ENCODE measurements at places on chromosomes 6 and 20.

- DNase-seq, result peak; percentile 39
Measured at GRCh38 chr20:5448449-5449118, 131.8 kb upstream of the PROKR2 start.

DNA sequence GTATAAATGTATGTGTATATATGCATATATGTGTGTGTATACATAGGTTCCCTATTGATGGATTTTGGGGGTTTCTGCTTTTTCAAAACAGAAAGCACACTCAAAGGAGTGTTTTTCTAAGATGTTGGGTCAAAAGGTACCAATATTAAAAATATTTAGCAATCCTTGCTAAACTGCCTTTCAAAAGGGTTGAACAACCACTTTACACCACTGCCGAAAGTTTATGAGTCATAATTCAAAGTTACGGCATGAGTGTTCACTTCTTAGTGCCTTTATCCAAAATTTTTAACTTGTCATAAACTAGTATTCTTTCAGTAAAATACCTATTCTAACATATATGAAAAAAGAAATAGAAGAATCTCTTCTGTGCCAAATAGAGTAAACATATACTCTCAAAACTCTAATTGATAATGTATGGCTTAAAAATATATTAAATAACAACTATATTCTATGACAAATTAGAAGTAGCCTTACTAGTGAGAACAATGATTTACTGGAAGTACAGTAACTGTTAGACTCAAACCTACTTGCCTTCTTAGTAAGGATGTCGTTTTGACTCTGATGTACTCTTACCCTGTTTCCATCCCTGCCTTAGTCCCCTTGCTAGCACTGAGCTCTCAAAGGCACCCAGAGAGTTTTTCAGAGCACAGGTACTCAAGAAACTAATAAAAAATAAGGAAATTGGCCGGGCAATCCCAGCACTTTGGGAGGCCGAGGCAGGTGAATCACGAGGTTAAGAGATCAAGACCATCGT is 136.1 kb downstream of the INSM1 start:
- no peak for DNase-seq

GRCh38 chr6:991192-991591 is 298.3 kb upstream of the EXOC2 start:
- no peak for DNase-seq

DNA sequence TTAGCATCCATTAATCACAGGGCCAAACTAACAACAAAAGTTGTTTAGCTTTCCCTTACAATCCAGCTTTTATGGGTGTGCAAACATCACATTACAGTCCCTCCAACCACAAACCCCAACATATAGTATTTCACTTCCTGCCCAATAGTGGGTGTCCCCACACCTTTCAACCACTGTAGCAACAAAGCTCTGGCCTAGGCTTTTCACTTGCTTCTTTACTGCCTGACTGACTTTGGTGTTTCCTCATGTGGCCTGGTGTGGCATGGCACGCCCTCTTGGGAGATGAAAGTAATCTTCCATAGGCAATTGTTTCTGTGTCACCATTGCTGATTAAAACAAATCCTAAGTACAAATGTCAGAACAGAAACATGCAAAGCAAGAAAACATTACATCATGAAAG is 46.3 kb downstream of the MCM8 start:
- DNase-seq, result no peak

GRCh38 chr20:23639490-23639958 is 1.8 kb upstream of the CST3 start:
- no peak for DNase-seq

DNA sequence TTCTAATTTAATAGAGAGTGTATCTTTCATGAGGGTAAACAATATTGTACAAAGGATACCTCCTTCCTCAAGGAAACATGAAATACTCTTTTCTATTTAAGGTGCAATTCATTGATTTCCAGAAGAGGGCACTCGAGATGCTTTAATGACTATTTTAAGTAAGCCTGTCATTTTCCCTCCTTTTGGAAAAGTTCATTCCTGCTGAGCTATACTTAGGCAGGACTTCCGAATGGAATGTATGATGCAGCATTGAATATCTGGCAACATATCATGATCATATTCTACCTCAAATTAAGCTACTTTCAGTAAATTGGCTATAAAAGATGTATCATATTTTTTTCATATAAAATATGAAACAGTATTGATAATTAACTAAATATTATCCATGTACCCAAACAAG is 5.0 kb downstream of the DST start:
- no peak for DNase-seq

DNA sequence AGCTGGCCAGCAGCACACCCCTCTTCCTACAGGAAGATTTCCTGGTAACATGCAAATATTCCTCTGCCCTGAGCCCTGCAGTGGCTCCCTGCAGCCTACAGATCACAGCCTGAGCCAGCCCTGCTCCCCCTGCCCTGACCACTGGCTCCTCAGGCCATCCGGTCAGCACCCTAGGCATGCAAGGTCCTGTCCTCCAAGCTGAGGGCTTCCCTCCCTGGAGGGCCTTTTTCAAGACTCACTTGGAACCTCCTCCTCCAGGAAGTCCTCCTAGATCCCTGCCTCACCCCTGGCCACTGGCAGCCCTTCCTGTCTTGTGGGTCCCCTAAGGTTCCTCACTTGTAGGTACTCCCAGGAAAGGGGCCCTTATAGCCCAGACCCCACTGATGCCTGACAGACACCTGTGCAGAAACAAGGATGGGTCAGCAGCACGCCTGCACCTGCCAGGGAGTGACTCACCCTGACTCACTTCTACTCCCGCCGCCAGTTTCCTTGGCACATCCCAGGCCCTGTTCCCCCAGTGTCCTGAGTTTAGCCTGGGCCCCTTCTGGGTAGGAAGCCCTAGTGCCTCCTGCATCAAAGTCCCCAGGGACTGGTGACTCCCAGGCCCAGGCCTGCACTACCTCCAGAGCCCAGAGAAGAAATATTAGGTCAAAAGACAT is 3.2 kb downstream of the SLC4A11 start:
- DNase-seq, result no peak

GRCh38 chr6:32177183-32177787 is 920 bp upstream of the RNF5 start:
- peak; percentile 75 for DNase-seq

DNA sequence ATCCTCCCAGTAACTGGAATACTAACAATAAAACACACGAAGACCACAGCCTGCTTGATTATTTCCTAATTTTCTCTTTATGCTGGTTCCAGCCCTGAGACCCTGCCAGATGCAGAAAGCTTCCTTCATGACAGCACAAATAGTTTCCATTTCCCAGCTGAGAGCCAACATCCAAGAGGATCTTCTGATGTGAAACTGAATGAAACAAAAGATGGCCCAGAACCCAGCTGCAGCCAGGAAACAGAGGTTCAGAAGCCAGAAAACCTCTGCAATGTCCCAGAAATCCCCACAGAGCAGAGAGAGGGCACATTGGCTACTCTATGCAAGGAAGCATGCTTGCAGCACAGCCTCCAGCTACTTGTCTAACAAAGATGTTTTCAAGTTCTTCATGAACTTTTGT is 61.8 kb upstream of the PLEKHG1 start:
- no peak for DNase-seq

DNA sequence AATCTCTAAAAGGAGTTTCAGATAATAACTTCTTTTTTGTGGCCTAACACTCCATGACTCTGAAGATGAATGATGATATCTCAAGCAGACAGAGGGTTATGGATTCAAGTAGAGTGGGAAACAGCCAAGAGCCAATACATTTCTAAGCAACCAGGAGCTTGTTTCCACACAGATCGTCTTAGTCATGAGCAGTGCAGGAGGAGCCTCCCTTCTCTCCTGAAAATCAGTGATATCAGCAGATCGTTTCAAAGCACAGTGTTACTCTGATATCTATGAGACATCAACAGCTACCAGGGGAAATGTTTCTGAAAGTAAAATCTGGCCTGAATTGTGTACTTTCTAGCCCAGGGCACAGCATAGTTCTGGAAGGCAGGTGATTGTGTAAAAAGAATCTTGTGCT is 11.5 kb downstream of the ADGRG6 start:
- no peak for DNase-seq

GRCh38 chr20:35716330-35716729 is 17.1 kb downstream of the ROMO1 start:
- no peak for DNase-seq

DNA sequence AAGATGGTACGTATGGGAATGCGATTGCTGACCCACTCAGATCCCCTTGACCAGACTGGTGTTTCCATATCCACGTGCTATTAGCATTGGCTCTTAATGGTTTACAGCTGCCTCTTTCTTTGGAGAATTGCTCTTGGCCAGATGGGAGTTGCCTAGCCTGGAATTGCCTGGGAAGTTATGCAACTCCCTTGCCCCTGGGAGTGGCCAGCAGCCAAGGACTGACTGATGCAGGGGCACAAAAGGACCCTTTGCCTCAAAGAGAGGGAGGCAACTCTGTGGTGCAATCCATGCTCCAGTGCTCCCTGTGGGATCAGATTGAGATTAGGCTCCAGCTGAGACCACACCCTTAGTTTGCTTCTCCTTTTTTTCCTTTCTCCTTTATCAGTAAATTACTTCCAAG is 203.5 kb upstream of the JAG1 start:
- DNase-seq, result no peak

DNA sequence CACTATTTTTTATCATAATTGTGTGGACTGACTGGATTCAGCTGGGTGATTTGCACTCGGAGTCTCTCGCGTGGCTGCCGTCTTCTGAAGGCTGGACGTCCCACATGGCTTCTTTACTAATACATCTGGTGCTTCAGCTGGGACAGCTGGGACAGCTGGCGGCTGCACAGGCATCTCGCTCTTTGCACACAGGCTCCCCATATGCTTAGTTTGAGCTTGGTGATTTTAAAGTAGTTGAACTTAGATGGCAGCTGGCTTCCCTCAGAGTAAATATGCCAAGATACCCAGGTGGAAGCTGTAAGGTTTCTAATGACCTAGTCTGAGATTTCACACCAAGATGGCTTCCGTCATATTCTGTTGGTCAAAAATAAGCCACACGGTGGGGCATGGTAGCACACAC is 38.7 kb upstream of the PPP1R3G start:
- no peak for DNase-seq

DNA sequence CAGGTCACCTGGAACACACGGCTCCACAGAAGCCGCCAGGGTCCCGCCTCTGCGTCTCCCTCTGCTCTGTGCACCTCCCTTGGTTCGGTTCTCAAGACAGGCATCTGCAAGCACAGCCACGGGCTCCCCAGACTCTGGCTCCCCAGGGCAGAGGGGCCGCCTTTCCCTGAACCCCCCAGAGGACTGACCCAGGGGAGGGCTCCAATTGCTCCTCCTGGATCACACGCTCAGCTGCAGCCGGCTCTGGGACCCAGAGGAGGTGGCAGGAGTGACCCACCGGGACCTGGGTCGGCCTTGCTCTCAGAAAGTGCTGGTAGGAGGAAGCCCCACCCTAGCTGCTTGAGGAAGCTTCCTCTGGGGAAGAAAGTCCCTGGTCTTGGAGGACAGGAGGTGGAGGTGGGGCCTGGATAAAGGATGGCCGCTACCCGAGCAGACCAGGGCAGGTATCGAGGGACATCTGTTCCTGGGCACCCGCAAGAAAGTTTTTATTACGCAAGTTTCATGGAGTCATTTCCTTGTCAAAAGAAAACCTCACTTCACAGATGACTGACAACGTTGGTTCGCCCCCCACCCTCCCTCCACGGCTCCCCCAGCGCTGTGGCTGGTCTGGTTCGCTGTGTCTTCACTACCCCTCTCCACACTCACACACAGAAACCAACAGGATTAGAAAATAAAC is 103.9 kb upstream of the AFDN start:
- DNase-seq, result no peak

DNA sequence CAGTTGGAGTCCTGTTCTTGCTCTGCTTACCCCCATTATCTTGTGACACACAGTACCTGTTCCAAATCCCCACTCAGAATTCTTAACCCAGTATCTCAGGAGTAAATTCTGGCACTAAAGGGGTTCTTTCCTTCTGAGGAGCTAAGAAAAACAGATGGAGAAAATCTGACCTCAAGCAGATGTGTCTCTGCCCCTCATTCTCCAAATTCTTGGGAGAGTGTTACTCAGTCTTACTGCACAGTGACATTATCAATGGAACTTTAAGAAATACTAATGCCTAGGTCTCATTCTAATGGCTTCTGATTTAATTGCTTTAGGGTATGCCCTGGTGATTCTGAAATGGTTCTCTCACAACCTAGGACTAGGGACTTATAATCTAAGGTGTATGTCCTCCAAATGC is 40.6 kb upstream of the PTPRK start:
- no peak for DNase-seq

DNA sequence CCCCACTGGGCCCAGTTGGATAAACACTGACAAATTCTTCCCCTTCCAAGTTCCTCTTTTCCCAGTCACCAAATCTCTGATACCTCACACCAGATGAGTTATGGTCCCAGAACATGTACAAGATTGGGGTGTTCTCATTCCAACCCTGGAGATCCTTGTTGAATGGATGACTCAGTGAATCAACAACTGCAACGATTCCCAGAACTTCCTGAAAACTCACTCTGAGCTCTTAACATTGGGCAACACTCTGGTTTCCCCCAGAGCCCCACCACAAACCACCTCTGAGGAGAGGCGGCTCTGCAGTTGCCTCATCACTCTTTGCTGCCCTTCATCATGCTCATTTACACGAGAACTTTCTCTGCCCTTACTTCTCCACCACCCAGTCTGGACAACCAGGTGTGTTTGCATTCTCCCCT is 115.2 kb downstream of the MRPL14 start:
- no peak for DNase-seq

GRCh38 chr6:8082954-8083858 is 19.0 kb upstream of the BLOC1S5 start:
- DNase-seq, result no peak

DNA sequence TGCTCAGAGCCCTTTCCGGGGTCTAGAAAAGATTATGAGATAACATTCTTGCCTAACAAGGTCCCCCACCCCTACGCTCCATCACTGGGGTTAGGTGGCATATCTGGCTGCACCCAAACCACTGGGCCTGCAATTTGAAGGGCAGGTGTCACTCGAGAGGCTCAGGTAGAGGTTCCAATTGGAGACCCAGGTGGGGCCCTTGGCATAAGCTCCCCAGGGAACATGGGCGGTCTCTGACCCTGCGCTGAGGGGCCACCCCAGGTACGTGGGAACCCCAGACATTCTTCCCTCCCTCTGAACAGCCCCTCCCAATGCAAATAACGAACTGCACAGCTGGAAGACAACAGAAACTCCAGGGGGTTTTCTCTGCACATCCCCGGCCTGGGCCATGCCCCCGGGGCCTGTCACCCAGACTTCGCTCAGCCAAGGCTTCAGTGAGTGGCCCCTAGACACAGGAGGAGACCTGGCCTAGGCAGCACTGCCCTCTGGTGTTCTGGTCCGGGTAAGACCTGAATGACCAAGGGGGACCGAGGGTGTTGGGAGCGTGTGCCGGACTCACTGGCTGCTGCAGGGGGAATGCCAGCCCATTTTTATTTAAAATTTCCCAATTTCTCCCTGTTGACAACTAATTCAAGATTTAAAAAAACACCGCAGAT is 47.5 kb downstream of the DSTN start:
- peak; percentile 34 for DNase-seq

GRCh38 chr20:38135271-38135650 is 29.8 kb downstream of the TGM2 start:
- DNase-seq, result no peak

GRCh38 chr20:39052676-39053075 is 90.5 kb downstream of the DHX35 start:
- DNase-seq, result no peak

- no peak for DNase-seq
Measured at GRCh38 chr6:130778946-130779657, 48.1 kb upstream of the SMLR1 start.
